Fibroblast of skin of right quadriceps (primary cell): ENCODE measurements at places on chromosomes 7 and 10.
A peak's percentile ranks its signal among the peaks of the same experiment; 100 is the strongest.

DNA sequence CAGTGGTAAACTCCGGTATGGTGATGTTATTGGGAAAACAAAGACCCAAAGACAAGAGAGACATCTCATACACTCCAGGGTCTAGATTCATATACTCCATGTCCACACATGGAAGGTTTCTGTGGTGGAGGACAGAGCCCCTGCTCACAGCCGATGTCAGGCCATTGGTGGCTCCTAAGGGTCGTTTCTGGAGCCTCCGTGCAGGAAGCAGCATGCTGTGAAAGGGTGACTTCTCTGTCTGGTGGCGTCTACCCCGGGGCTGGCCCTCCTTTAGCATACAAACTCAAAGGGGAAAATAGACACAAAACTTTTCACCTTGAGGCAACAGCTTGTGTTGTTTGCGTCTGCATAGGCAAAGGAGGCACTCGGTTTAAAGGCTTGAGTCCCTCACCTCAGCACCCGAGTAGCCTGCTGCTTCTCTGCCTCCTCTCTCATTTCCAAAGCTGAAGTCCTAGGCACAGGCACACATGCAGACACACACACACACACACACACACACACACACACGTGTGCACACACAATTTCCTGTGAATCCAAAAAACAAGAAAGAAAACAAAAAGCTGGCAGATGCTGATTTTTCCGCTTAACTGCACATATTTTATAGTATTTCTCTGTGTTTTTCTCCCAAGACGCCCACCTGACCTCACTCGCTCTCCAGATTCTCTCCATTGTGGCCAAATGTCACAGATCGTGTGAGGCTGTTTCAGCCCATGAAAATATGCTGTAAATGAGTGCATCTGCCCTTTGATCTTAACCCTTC, 601.4 kb upstream of the MGMT start:
- no peak for DNase-seq

- no peak for DNase-seq
Observed at GRCh38 chr10:21264271-21264670, 261.2 kb downstream of the SKIDA1 start.

DNA sequence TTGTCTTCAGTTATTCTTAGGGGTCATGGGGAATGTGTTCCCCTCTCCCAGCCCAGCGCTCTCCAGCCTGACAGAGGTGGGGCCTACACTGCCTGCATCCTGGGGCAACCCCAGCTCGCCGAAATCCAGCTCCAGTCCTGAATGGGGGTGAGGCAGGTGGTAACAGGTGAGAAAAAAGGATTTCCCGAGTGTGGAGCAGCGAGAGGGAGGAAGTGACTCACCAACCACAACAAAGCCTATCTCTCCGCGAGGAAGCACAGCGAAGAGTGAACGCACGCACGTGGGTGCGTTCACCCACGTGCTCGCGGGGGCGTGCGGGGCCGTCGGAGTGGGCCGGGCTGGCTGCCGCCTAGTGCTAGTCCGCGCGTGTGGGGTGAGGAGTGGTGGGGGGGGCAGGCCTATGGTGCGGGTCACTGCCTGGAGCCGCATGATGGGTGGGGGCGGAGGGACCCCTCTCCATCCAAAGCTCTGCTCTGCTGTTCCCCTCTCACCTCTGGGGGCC, 855 bp upstream of the PALD1 start:
- no peak for DNase-seq

GRCh38 chr7:157683747-157684156, 346.9 kb downstream of the DNAJB6 start:
- no peak for DNase-seq

- DNase-seq = no peak
Observed at GRCh38 chr10:30863516-30864210, 168.0 kb downstream of the ZNF438 start.

DNA sequence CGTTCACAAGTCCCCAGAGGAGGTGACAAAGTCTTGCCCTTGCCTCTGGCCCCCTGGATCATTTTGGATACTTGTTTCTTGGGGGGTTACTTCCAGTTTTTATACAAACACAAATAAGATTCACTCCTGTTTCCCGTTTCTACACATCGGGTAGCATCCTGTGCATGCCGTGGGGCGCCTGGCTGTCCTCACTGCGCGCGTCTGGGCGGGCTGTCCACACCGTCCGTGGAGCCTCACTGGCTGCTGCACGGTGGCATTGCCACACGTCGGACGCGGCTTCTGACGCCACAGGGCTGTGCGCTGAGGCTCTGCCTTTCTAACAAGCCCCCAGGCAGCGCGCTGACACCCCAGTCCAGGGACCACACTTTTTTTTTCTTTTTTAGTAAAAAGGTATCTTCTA, 18.4 kb downstream of the BNIP3 start:
- no peak for DNase-seq

GRCh38 chr7:47765373-47765979, 182.8 kb downstream of the PKD1L1 start:
- no peak for DNase-seq

DNA sequence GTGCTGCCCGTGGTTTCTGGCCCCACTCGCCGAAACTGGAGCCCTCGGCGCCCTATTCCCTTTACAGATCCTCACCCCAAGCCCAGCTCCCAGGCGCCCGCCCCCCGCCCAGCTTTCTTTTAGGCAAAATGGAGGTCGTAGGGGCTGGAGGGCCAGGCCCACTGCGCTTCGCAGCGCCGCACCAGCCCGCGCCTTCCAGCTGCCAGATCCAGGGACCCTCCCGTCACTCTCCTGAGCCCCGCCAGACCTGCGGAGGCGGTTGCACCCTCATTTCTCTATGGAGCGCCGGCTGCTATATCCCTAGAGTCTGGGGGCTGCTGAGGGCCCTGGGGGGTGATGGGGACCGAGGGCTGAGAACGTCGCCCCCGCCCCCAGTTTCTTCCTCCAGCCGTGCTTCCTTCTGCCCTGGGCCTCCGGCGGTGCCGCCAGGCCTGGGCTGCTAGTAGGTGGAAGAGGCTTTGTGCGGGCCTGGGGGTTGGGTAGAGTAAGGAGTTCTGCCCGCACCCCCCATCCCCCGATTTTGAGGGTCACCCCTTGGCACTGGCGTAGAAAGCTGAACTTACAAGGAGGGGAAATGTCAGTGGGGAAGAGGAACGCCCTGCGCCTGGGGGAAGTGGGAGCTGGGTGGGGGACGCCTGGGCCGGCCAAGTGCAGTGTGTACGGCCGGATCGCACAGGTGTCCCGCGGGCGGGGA, 1.0 kb downstream of the GNB2 start:
- DNase-seq = no peak

- no peak for DNase-seq
Observed at GRCh38 chr7:24403557-24403956, 119.6 kb downstream of the NPY start.

DNA sequence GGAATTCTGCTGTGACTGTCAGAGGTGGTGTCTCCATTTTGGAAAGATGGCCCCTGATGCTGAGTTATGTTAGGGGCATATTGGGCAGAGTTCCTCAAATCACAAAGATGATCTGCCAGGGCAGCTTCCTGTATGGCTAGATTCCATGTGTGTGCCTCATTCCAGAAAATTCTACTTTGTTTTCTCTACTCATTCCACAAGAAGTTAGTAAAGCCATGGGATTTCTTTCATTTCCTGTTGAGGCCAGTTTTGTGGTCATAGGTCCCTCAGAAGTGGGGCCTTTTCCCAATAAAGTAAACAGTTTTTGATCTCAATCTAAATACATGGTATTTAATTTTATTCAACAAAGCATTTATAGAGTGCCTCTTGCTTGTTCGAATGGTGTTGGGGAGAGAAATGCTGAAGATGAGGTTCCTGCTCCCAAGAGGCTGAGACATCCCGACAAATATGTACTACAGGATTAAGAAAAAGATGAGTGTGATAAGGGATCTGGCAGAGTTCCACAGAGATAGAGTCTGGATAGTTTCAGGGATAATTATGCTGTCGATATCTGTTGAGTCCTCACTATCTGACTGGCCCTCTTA, 33.0 kb downstream of the MINDY4 start:
- DNase-seq = peak; percentile 95

DNA sequence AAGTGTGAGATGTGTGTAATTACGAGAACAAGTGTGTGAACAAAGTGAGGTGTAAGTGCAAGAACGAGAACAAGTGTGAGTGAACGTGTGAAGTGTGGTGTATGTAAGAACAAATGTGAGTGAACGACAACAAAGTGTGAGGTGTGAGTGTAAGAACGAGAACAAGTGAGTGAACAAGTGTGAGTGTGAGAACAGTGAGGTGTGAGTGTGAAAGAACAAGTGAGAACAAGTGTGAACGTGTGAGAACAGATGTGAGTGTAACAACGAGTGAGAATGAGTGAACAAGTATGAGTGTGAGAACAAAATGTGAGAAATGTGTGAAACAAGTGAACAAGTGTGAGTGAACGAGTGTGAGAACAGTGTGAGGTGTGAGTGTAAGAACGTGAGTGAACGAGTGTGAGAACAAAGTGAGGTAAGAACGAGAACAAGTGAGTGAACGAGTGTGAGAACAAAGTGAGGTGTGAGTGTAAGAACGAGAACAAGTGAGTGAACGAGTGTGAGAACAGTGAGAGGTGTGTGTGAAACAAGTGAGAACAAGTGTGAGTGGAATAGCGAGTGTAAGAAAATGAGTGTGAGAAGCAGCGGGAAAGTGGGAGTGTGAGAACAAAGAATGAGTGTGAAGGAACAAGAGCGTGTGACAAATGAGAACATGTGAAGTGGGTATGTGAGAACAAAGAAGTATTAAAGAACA, 47.2 kb downstream of the ESYT2 start:
- DNase-seq = no peak

DNA sequence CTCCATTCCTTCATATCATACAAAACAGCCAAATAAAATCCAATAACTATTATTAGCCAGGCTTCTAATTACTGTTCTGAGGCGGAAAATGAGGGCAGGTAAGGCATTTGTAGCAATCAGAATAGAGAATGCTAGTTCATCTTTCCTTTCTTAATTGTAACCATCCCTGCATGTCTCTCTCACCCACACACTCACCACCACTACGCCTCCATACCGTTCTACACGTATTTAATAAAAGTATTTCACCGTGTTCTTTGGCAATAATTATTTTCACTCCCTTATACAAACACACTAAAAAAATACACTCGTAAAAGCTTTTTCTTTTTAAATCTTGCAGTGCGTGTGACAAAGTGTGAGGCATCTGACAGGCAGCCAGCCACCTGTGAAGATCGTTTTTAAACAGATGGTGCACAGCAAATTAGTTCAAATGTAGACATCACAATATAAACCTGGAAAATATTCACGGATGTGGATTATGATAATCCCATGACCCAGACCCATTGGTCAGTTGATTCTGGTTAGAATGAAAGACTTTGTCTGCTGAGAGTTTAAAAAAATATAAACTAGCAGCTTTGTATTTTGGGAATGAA, 653.6 kb downstream of the REEP3 start:
- no peak for DNase-seq

- DNase-seq = no peak
Observed at GRCh38 chr7:131157530-131158243, 170.0 kb upstream of the MKLN1 start.

- DNase-seq = peak; percentile 66
Observed at GRCh38 chr10:94115725-94116124, 122.0 kb downstream of the PLCE1 start.

DNA sequence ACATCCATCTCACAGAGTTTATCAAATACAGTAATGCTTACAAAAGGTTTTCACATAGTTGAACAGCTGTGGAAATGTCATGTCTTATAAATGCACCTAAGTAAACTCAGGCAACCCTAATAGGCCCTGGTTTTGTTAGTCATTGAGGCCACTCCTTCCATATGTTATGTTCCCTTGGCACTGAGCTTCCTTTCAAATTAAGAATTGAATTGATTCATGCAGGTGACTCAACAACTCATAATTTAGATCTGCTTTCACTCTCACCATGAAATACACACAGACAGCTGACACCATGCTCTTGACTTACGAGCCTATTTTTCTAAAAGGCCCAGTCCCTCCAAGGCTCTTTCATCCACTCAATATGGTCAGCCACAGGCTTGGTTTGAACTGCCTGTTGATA, 476.9 kb downstream of the KCNMA1 start:
- DNase-seq = peak; percentile 91

GRCh38 chr10:129433266-129433665, 33.8 kb upstream of the MGMT start:
- DNase-seq = no peak

DNA sequence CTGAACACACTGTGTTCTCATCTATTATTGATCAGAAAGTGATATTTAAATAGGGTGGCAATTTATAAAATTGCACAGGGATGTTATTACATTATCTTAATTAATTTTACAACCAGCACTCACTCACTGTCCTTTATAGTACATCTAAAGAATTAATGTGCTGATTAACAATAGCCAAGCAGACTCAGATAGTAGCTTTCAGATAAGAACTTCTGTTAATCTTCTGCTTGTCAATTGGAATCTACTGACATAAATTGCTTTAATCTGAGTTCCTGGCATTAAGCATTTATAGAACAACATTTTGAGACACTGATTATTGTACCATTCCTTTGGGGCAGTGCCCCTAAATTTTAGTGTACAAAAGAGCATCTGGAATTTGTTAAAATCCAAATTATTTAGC, 408.9 kb downstream of the GRM8 start:
- no peak for DNase-seq

- peak; percentile 6 for DNase-seq
Observed at GRCh38 chr7:69115788-69116187, 482.5 kb upstream of the AUTS2 start.

GRCh38 chr7:17697128-17697881, 243.0 kb downstream of the SNX13 start:
- DNase-seq = no peak

- DNase-seq = no peak
Observed at GRCh38 chr10:60894786-60895185, 49.2 kb downstream of the RHOBTB1 start.

GRCh38 chr10:110387983-110388686, 83.4 kb upstream of the SMNDC1 start:
- no peak for DNase-seq

- DNase-seq = no peak
Observed at GRCh38 chr10:116553378-116553980, 7.7 kb downstream of the PNLIP start.
